ENCODE measurements at places on chromosomes 12 and 14.

- peak; percentile 89 for DNase-seq
These were observed 420.8 kb downstream of the CCDC91 start for GRCh38 chr12:28611115-28611435.

DNA sequence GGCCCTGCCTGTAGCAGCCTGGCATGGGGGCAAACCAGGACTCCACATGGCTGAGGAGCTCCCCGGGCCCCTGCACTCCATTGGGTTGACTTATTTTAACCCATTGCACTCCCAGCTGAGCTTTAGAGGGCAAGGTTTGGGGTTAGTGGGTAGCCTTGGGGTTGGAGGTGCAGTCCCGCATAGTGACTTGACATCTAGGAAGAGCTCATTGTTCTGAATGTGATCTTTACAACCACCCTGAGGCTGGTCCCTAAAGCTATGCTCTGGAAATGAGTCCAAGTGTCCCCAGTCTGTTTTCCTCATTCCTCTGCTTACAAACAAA, 36.4 kb downstream of the NFKBIA start:
- DNase-seq, result no peak

- DNase-seq, result no peak
These were observed 112.6 kb upstream of the ARHGAP5 start for GRCh38 chr14:31964490-31964889.

- no peak for DNase-seq
These were observed 183.5 kb downstream of the TTC8 start for GRCh38 chr14:89007906-89008305.

DNA sequence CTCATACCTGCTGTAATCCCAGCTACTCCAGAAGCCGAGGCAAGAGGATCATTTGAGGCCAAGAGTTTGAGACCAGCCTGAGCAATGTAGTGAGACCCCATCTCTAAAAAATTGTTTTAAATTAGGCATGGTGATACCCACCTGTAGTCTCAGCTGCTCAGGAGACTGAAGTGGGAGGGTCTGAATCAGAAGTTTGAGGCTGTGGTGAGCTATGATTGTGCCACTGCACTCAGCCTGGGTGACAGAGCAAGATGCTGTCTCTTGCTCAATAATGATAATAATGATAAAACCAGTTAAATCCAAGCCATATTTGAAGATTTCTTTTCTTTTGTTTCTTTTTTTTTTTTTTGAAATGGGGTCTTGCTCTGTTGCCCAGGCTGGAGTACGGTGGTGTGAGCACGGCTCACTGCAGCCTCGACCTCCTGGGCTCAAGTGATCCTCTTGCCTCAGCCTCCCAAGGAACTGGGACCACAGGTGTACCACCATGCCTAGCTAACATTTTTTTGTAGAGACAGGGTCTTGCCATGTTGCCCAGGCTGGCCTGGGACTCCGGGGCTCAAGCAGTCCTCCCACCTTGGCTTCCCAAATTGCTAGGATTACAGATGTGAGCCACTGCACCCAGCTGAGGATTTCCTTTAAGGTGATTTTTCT, 12.8 kb downstream of the PSMA6 start:
- no peak for DNase-seq

GRCh38 chr14:55417955-55418354, 6.3 kb upstream of the ATG14 start:
- DNase-seq, result no peak

DNA sequence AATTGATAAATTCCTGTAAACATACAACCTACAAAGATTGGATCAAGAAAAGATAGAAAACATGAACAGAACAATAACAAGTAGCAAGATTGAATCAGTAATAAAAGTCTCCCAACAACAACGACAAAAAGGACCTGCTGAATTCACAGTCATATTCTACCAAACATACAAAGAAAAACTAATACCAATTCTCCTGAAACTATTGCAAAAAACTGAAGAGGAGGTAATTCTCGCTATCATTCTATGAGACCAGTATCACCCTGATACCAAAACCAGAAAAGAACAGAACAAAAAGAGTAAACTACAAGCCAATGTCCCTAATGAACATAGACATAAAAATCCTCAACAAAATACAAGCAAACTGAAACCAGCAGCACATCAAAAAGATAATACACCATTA, 14.4 kb downstream of the SLC25A21 start:
- no peak for DNase-seq

DNA sequence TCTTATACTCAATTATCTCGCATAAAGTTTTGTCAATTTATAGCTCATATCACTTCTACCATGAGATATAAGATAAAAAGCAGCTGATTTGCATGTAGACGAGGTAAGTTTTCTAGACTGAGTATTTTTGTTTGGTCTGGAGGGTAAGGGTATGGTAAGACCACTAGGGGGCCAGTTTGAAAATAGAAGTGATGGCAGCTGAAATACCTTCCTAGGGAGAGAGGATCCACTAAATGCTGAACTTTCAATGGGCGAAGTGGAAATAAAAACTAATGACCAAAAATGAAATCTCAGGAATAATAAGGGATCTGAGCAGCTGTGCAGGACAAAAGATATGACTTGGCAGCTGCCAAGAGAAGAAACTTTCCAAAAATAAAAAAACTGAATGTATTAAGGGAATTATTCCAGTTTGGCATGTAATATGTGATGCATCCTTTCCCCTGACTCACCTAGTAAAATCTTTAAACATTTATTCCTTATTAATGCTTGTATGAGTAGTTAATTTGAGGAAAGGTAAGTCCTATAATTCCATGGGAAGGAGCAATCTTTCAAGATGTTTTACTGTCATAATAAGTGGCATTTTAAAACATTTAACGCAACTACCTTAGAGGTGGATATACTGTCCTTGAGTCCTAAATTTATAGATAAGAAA, 754.5 kb downstream of the C12orf50 start:
- DNase-seq, result no peak

DNA sequence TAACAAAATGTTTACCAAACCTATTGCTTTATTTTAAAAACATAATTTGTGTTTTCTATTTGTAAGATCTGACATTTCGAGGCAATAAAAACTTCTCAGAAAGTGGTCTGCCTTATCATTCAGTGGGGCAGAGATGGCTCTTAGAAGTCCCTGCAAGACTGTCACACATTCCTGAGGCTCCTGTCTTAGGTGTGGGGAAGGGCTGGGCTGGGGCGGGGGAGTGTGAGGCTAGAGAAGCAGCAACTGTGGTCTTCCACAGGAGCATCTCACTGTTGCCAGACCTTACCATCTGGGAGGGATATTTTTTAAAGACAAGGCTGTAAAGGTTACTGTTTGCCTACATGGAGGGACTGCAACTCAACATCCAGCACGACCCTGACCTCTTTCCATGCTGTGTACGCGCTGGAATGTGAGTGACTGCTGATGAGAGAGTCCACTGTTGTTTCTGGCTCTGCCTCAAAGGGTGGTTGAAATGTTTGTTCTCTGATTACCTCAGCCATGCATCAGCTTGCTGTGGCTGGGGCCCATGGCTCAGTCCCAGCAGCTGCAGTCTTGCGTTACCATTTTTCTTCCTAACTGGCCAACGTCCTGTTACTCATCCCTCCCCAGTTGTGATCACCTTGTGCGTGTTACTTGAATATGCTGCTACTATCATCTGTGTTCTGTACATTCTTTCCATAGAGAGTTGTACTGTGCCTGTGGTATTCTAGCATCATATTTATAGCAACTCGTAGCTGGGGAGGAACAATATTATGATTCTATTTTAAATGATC, 12.4 kb downstream of the ERG28 start:
- peak; percentile 95 for DNase-seq
